ENCODE measurements at places on chromosomes 7 and 10.

GRCh38 chr7:31986878-31987518, 83.2 kb downstream of the PDE1C start:
- DNase-seq, result no peak

DNA sequence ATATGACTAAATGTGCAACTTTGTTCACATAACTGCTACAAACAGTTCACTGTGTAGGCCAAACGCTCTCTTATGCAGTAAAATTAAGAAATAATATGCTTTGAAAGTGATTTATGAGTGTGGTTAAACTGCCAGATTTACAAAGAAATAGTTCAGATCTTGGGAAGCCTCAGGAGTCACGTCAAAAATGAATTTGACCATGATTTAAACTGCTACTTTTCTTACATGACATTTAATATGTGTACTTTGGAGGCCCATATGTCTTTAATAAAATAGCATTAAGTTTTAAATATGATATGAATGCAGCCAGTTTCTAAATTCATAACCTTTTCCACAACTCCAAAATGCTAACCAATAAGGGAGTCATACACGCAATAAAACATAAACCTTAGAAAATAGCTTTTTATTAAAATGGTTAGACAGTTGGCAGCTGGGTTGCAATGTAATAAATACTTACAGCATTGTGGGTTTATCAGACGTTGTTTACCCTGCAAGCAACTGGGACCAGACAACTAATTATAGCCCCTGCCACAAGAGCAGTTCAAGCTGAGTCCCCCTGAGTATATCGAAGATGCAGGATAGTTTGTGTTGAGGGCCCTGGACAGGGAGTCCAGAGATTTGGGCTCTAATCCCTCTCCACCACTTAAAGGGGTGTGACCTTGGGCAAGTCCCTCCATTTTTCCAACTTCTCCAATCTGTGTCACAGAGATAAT, 640.4 kb downstream of the LRMDA start:
- DNase-seq, result no peak

DNA sequence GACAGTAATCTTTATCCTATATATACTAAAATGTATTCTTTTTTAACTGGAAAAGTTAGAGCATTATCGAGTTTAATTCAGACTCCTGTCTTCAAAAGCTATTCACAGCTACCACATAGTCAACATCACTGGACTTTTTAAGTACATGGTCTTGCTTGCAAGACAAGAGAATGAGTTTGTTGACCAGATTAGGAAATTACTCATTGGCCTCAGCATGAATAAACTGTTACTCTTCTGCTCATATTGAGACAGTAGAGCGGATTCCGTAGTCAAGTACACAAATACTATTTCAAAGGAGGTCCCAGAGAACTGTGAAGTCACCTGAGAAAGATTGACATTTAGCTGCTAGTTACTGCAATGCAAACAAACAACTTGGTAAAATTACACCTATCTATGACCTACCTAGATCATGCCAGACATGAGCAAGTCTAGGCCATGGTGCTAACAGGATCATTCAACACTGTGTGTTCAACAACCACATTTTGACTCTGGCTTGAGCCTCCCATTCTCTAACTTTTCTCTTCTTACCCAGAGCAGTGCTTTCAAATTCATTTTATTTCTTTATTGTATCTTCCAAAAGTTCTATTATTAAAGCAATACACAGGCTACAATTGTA, 280.9 kb downstream of the NEBL start:
- no peak for DNase-seq

DNA sequence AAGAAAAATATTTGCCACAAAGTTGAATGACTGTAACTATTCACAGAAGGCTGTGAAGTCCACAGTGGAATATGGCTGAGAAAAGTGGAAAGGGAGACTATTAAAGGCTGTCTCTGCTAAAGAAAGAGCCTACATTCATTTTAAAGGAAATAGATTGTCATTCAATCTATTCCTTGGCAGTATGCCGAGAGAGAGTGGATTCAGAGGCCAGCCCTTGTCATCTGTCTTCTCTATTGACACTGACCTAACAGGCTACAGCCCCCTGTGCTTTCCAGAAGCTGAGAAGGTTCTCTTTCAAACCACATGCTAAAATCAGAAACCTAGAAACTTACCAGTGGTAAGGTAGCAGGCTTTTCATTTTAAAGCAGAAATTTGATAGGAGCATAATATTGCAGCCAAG, 12.1 kb downstream of the ODAD2 start:
- DNase-seq, result no peak

DNA sequence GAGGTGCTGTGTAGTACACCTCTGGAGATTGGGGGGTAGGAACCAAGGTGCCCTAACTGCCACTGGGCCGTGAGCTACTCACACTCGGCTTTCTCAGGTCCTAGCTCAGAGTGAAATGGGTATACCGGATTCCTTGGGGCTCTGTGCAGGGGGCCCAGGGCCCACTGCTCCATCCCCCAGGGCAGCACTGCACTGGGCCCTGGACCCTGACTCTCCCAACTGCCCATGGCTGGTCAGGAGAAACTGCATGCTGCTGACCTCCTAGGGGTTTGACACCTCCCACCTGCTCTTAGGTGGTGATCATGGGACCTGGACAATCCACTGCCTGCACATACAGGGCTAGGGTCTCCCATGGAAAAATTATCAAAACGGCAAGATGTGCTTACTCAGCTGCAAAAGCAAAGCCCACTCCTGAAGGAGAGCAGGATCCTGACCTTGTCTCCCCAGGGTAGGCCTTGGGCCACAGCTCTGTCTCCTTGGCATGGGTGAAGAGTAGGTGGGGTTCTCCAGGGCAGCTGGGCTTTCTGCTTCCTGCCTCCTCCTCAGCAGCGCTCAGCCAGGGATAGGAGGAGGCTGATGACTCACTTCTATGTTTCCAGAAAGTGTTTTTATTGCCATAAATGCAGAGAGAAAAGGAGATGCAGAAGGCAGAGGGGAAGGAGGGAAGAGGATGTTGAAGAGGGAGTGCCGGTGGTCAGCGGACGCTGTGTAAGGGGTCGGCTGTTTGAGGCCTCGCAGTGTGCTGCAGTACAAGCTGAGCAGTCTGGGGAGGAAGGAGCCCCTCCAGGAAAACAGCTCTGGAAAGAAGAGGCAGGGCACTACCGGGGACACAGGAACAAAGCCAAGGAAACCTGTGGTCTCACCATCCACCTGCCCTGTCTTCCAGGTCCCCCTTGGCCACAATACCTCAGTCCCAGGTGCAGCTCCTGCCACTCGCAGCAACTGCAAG, 107.8 kb downstream of the ARHGAP22 start:
- no peak for DNase-seq

DNA sequence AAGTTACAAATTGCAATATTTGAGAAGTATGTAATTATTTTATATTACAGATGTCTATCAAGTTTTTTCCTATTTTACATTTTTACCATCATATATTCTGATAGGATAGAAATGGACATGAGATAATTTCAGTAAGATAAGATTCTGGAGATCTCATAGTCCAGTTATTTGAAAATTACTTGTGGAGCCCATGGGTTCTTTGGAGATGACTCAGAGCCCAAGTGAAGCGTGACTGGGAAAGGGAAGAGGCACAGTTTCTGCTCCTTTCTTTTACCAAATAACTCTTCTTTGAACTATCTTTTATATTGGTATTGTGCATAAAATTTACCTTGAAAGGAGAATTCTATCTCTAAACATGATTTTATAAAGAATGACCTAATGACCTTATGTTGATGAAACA, 2.4 kb downstream of the CD36 start:
- DNase-seq, result no peak

- no peak for DNase-seq
Measured at GRCh38 chr7:30647589-30648364, 34.5 kb downstream of the CRHR2 start.

- DNase-seq, result no peak
Measured at GRCh38 chr10:123787566-123787965, 104.0 kb downstream of the CPXM2 start.

- DNase-seq, result no peak
Measured at GRCh38 chr10:123742751-123743440, 76.7 kb downstream of the GPR26 start.

DNA sequence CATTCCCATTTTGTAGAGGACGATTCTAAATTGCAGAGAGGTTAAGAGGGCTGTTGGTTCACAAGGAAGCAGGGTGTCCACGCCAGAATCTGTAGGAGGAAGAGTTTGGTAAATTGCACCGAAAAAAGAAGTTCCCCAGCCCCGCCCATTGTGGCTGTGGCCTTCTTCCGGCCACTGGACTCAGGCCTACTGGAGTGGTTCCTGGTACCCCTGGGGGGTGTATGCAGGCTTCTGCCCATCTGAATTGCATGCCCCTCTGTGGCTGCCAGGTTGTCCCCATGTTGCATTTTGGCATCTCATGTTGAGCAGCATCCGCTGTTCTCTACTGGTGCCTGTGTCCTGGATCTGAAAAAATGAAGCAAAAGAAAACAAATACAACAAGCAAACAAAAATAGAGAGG, 234.2 kb downstream of the WDR11 start:
- DNase-seq, result no peak

Measured in tibial artery (tissue), 4 donors.